Posterior vena cava (tissue), 2 donors: ENCODE measurements at places on chromosomes 3 and 15. TPM values are rescaled to one million over a fixed set of nuclear protein-coding genes. Genes with fewer than 3 reads are reported as not detected.

- no peak for DNase-seq
Observed at GRCh38 chr3:194279701-194280360, 71.3 kb downstream of the CPN2 start.

DNA sequence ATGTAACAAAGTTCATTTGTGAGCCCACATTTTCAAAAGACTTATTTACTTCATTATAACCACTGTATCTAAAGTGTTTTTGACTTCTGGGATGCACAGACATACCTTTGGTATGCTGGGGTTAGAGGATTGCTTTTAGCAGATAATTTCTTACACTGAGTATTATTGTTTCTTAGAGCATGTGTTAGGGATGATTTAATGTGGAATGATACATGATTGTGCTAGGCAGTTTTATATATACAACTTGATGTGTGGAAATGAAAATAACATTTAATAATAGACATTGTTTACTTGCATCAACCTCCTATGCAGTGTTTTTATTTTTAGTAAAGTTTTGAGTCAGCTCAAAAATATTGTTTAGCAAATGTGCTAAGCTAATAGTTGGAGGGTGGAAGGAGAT is 3.4 kb downstream of the KIF23 start:
- DNase-seq = no peak

- DNase-seq = no peak
Observed at GRCh38 chr3:64667138-64667537, 20.7 kb downstream of the ADAMTS9 start.

GRCh38 chr3:35422836-35423601 is 216.3 kb upstream of the ARPP21 start:
- no peak for DNase-seq

DNA sequence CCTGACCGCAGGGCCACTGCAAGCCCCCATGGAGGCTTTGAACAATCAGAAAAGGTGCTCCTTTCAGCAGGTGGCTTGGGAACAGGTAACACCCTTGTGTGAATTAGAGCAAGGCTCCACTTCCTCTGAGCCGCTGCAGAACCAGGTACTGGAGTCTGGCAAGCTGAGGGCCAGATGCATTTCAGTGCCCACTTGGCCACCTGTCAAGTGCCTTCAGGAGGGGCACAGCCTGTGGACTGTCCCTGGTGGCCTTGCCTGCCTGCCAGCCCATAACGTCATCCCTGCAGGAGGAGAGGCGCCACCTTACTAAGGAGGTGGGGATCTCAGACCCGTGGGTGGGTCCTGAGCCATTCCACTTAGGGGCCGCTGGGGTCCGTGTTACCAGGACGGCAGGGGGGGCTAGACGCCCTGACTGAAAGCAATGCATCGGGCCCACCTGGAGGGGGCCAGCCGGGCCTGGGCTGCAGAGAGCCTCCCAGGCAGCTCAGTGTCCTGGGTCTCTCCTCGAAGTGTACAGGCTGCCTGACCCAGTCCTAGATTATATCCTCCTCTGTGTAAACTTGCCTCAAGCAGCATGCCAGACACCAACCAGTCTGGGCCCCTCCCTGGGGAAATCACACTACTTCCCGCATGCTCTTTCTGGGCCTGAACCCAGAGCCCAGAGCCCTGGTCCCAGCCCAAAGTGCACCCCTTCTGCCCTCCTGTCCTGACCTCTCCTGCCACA is 16.1 kb downstream of the SPTBN5 start:
- no peak for DNase-seq

GRCh38 chr3:110955301-110955880 is 116.2 kb upstream of the NECTIN3 start:
- DNase-seq = no peak

- no peak for DNase-seq
Observed at GRCh38 chr3:67018105-67018788, 20.1 kb downstream of the KBTBD8 start.

DNA sequence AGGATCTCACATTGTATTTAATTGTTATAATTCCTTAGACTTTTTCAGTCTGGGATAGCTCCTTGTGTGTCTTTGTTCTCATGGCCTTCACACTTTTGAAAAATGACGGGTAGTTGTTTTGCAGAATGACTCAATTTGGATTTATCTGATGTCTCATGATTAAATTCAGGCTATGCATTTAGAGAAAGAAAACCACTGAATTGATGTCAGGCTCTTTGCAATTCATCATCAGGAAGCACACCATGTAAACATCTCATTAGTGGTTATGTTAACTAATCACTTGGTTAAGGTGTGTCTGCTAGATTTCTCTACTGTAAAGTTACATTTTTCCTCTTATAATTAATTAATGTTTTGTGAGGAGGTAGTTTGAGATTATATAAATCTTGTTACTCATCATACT is 8.0 kb upstream of the SLC22A13 start:
- no peak for DNase-seq

- DNase-seq = no peak
Observed at GRCh38 chr3:121723485-121723884, 26.1 kb downstream of the GOLGB1 start.

- DNase-seq = no peak
Observed at GRCh38 chr3:37494216-37494615, 319.8 kb upstream of the LRRFIP2 start.

DNA sequence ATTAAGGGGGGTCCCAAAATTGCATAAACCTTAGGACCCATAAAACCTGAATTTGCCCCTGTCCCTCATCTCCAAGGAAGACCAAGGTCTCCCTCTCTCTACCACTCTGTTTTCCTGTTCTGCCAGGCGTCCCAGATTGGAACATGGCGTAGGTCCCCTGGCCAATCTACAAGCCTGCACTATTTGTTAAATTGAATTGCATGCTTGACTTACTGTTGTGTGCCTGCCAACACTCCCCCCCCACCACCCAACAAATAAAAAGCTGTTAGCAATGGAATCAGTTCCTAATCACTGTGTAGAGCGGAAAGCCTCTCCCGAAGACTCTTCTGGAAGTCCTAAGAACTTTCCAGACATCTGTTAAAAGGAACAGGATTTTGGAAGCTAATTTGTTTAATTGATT is 11.7 kb downstream of the CTXND1 start:
- DNase-seq = no peak

DNA sequence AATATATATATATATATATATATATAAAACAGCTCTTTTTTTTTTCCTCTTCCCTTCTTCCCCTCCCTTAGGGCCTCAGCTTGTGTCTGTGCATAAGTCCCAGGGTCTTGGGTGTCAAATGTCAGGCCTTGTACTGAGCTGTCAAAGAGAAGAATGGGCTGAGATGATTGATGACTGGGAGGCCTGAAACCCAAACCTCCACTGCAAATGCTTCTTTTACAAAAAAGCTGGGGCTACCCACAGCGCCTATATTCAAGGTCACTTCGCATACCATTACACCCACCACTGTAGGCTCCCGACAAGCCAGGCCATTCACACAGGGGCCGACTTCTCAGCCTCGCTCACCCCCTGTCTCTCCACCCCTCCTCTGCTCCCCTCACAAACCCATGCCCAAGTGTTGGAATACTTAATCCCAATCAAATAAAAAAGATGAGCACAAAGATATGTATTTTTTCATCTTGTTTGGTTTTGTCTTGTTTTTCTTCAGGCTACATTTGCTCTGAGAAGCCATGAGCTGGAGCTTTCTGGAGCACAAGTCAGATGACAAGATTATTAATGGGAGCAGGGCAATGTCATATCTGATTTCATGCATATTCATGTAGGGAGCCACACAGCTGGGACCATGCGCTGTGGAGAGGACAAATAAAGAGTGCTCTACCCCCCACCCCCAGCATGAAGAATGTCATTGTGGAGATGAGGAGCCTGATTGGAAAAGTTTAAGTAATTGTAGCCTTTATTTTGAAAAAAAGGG is 614.4 kb upstream of the NR2F2 start:
- DNase-seq = no peak

GRCh38 chr3:72953325-72953956 is 43.2 kb upstream of the PPP4R2 start:
- no peak for DNase-seq

- DNase-seq = no peak
Observed at GRCh38 chr3:100591411-100591810, 18.0 kb upstream of the ADGRG7 start.

- DNase-seq = no peak
Observed at GRCh38 chr15:47756872-47757271, 39.6 kb downstream of the SEMA6D start.

- DNase-seq = peak; percentile 96
Observed at GRCh38 chr15:88904624-88905327, 8.4 kb downstream of the MFGE8 start.

GRCh38 chr3:71348001-71348632 is 235.4 kb downstream of the FOXP1 start:
- no peak for DNase-seq

- no peak for DNase-seq
Observed at GRCh38 chr3:39189959-39190269, 2.5 kb downstream of the XIRP1 start.

DNA sequence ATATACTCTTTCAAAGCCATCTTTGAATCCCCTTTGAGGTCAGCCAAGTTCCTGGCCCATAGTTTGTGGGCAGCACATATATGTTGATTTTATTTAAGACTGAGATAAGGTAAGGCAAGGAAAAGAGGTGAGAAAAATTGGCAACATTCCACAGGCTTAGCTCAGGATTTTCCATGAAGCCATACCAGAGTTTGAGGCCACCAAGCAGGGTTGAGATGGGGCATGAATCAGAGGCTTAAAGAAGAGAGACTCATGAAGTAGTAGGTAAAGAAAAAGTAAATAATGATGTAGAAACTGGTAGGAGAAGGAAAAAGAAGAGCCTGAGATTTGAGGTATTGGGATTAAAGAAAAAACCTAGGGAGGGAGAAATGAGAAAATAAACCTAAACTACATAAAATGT is 89.2 kb downstream of the MYO5A start:
- no peak for DNase-seq

DNA sequence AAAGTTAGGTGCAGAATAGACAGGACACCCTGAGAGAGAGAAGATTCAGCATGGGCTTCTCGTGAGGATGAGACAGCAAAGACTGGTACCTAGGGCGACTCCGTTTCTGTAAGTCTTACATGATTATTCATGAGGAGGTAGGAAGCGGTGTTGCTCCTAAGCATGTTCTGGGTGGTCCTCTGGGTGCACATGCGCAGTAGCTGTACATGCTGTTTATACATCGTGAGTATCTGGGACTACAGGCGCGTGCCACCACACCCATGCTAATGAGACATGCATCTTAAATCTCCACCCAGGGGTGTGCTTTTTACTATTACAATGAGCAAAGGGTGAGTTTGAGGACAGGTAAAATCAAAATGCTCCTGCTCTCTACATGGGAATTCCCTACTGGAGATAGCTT is 12.3 kb downstream of the ALPK3 start:
- no peak for DNase-seq

DNA sequence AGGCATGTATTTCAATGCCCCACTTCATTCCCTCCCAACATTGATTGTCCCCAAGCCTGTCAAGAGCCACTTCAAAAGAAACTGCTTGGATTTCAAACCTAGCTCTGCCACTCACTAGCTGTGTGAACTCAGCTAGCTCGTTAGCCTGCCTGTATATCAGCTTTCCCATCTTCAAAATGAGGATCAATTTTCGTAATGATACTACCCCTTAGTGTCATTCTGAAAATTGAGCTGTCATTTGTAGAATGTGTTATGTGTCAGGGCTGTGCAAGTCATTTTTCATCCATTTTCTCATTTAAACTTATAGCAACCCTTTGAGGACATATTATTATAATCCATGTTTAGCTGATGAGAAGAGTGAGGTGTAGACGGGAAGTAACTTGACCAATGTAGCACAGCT is 88.6 kb downstream of the TRIM42 start:
- no peak for DNase-seq

- DNase-seq = no peak
Observed at GRCh38 chr15:36331531-36332275, 247.7 kb upstream of the CDIN1 start.

- no peak for DNase-seq
Observed at GRCh38 chr3:123782488-123782887, 101.6 kb downstream of the MYLK start.

GRCh38 chr3:69604735-69605450 is 134.4 kb upstream of the MITF start:
- DNase-seq = no peak

DNA sequence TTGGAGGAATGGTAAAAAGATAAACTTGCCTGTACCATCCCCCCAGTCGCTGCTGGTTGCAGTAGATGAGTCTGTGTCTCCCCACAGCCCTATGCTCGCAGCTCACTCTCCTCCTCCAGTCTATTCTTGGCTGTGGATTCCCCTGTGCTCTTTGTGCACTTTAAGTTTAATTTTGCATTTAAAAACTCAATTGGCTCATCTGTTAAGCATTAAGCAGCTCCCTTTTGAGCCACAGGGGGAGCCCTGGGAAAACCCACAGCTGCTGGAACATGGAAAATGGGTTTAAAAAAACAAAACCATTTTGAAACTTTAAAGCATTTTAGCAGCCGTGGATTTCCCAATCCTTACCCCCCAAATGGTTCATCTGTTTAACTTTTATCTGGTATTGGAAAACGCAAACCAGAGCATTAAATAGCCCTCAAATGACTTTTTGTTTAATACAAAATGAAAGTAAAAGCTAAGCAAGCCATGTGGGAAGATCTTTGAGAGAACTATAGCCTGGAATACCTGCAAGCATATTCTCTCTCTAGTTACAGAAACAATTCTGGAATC is 536.9 kb downstream of the ZIC1 start:
- DNase-seq = peak; percentile 70

DNA sequence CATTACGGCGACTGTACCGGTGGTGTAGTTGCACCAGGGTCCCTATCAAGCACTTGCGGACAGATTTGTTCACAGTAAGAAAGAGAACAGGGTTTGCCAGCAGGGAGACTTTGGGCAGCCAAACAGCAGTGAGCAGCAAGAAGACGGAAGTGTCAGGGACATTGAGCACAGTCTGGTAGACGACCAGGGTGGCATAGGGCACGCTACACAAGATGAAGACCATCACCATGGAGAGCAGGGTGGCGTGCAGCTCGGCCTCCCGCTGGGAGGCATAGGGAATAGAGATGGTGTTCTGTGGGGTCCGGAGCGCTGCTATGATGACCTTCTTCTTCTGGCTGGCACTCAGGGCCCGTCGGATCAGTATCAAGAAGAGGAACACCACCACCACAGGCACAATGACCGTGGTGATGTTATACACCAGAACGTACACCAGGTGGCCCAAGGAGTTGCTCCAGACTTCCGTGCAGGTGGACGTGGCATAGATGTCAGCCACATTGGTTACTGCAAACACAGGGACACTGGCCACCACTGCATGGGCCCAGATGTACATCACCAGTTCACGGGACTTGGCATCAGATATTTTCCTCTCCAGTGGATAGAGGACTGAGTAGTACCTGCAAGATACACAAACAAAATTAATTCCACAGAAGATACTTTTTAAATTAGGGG is 19.1 kb upstream of the FSIP1 start:
- DNase-seq = no peak

GRCh38 chr3:170354760-170355159 is 2.8 kb upstream of the SKIL start:
- no peak for DNase-seq

TUBGCP4 gene
- 12.4 TPM for total RNA-seq

SLC33A1 gene
- 24.3 TPM for total RNA-seq

AADACL2 gene
- 0.10 TPM for total RNA-seq

PRSS50 gene
- total RNA-seq = not detected

LSAMP gene
- 3.7 TPM for total RNA-seq

BOC gene
- 51.6 TPM for total RNA-seq

PP2D1 gene
- total RNA-seq = not detected

SNTN gene
- not detected for total RNA-seq

FAM43A gene
- total RNA-seq = 12.4 TPM

RNU6-1 gene
- total RNA-seq = not detected

ACKR4 gene
- 5.8 TPM for total RNA-seq

GUCA1C gene
- not detected for total RNA-seq

MDFIC2 gene
- total RNA-seq = not detected

CELSR3 gene
- 0.67 TPM for total RNA-seq

ILDR1 gene
- total RNA-seq = not detected

CD96 gene
- 1.1 TPM for total RNA-seq

CAV3 gene
- total RNA-seq = not detected

AQP9 gene
- 6.6 TPM for total RNA-seq
